Stimulated activated CD8-positive, alpha-beta memory T cell treated with anti-CD3 and anti-CD28 coated beads, Interleukin-4, amount 100 ng/mL, for 1 hour (primary cell): ENCODE measurements at places on chromosomes 3 and 15.

GRCh38 chr15:46354443-46354842, 719.6 kb downstream of the SQOR start:
- DNase-seq, result no peak

DNA sequence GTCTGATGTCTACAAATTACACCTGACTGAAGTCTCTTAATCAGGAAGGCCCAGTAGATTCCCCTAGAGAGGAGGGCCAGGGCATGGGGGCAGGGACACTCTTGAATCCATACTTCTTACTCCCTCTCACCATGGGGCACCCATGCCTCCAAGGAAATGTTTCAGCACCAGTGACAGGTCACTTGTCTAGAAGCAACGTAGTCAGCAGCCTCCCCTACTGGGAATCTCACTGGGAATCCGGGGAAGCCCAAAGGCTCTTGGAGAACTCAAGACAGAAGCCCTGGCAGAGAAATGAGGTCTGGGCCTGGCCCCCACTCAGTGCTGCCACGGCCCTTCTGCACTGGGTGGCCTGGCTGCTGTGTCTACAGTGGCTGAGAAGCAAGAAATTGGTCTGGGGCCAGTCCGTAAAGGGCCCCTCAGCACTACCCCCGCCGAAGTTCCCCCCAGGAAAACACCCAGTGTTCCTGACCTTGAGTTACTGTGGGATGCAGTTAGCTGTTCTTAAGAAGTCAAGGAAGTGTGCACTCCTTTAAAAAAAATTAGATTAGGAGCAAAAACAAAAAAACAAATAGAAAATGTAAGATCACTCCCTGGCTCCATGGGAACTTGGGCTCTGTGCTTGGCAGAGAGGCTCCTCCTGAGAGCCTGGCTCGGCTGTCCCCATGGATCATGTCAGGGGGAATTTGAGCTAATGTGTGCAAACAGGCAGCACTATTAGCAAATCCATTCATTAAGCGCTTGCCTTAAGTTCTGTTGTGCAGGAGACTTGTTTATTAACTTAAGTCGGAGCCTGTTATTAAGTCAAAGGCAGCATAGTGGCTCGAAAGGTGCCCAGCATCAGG, 5.4 kb upstream of the LINGO1 start:
- DNase-seq, result no peak

- peak; percentile 1 for DNase-seq
Measured at GRCh38 chr3:115040673-115041286, 106.3 kb downstream of the ZBTB20 start.

DNA sequence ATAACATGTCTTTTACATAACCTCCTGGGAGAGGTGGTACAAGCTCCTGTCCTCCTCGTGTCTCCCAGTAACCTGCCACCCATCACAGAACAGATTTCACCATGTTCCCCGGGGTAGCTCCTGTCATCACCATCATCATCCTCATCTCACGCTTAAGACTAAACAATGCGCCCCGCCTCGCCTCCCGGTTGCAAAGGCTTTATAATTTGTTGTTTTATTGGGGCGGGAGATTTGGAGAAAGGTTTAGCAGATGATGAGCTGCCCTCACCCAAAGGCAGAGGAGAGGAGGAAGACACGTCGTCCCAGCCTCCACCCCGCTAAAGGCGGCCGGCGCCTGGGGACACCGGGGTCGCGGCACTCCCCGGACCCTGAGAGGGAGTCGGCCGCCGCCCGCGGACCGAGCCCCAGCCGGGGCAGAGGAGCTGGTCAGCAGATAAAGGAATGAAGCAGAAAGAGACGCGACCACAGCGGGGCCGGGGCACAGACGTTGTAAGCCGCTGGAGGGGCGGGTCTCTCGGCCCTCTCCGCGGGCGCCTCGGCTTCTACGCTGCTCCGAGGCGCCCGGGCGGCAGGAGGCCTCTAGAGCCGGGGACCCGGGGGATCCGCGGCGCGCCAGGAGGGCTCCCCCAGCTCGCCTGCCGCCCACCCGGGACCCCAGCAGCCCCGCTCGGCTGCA, 589 bp downstream of the HERC1 start:
- DNase-seq, result no peak

- no peak for DNase-seq
Measured at GRCh38 chr3:127037971-127038446, 55.1 kb downstream of the PLXNA1 start.

DNA sequence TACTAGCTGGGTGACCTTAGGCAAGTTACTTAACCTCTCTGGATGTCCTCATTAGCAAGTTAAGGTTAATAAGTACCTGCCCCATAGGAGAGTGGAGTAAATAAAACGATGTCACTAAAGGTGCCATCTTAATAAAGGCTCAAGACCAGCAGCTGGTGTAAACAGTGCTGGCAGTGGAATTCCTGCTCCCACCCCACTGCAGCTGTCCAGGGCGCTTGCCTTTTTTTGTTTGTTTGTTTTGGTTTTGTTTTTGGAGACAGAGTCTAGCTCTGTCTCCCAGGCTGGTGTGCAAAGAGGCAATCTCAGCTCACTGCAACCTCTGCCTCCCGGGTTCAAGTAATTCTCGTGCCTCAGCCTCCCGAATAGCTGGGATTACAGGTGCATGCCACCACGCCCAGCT, 28.9 kb downstream of the IDH3A start:
- DNase-seq, result no peak

- no peak for DNase-seq
Measured at GRCh38 chr3:112460519-112461195, 38.6 kb downstream of the BTLA start.

DNA sequence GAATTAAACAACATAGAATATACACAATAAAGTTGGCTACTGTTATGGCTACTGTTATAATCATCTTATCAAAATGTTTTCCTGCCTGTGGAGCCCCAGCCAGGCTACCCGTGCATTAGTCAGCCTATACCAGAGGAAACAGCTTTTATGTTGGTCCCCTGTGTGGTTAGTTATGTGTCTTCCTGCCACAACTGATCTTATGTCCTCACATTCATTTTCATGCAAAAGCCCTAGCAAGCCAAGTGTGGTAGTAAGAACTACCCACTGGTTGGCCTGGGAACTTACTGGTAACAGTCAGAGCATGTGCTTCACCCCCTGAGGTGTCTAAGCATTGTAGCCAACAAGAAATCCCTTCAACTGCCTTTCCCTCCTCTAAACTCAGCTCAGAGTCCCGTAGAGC, 21.8 kb downstream of the MGLL start:
- DNase-seq, result no peak

GRCh38 chr3:177431525-177432176, 234.4 kb upstream of the TBL1XR1 start:
- no peak for DNase-seq

- no peak for DNase-seq
Measured at GRCh38 chr15:25875566-25875965, 12.4 kb upstream of the ATP10A start.

DNA sequence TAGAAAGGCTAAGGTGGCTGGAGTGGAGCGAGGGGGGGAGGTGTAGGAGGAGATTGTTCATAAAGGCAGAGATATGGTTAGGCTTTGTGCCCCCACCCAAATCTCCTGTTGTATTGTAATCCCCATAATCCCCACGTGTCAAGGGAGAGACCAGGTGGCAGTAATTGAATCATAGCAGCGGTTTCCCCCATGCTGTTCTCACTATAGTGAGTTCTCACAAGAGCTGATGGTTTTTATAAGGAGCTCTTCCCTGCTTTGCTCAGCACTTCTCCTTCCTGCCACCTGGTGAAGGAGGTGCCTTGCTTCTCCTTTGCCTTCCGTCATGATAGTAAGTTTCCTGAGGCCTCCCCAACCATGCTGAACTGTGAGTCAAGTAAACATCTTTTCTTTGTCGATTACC, 64.7 kb upstream of the CFAP161 start:
- DNase-seq, result no peak

DNA sequence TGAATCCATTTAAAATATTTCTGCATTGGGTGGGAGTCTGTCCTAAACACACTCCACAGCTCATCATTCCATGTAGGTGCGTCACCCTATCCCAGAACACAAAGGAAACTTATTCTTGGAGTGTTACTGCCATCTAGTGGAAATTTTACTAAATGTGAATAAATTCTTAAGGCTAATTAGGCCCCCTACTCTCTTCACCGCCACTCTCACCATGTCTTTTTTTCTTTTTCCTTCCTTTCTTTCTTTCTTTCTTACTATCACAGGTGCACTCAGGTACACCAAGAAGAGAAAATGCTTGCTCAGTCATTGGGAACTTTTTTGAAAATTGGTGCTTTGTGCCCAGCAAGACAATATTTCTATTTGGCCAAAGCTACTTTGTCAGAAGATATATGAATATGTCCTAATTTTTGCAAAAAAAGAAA, 26.4 kb upstream of the ATP8B4 start:
- no peak for DNase-seq

DNA sequence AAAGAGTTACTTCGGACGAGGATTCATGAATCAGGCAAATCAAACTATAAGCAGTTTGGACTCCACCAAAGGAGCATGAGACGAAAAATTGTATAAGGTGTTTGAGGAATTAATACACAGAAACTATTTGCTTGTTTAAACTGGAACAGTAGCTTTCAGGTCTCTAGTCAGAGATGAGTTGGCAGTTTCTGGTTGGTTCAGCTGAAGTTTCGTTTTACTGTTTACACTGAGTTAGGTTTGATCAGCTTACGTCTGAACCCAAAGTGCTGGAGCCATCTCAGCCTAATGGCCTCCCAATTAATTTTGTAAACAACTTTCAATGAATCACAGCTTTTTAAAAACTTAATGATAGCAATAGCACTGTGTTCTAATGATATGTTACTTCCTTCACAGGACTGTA, 703.7 kb downstream of the NLGN1 start:
- DNase-seq, result no peak

DNA sequence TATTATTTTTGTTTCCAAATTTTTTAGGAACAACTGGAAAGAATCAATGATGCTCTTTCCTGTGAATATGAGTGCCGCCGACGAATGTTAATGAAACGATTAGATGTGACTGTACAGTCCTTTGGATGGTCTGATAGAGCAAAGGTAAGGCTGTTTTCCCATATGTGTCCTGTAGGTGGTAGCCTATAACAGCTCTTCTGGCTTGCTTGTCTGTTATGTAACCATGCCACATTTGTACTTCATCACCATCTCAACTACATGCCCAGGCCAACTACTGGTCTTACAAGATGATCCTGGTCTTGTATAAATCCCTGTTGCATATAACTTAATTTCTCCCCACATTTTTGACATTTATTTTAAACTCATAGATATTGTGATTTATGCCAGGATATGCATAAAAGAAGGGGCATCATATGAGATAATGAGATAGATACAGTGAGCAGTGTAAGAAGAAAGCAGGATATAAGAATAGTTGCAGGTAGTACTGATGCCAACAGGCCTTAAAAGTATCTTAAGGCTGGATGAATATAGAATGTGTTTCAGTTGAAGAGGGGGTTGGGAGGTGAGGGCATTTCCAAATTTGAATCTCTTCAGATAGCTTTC, 20.3 kb downstream of the FAM98B start:
- no peak for DNase-seq

DNA sequence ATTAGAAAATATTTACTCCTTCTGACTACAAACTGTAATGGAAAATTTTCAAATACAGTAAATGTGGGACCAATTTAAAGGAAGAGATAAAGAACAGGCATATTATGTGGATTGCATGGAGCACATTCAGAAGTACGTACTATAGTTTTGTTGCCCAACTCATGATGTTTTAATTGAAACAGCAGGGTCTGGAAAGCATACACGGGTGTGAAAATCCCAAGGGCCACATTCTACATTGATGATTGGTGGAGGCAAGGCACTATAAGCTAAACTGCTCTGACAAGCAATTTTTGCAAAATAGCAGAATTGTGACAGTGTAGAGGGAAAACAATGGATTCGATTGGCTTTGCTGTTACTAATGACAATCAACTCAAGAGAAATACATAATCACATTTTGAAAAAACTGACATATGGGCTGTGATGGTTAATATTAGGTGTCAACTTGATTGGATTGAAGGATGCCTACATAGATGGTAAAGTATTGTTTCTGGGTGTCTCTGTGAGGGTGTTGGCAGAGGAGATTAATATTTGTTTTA, 458.6 kb downstream of the PYDC2 start:
- no peak for DNase-seq
